ENCODE measurements at places on chromosomes 1 and 21.

DNA sequence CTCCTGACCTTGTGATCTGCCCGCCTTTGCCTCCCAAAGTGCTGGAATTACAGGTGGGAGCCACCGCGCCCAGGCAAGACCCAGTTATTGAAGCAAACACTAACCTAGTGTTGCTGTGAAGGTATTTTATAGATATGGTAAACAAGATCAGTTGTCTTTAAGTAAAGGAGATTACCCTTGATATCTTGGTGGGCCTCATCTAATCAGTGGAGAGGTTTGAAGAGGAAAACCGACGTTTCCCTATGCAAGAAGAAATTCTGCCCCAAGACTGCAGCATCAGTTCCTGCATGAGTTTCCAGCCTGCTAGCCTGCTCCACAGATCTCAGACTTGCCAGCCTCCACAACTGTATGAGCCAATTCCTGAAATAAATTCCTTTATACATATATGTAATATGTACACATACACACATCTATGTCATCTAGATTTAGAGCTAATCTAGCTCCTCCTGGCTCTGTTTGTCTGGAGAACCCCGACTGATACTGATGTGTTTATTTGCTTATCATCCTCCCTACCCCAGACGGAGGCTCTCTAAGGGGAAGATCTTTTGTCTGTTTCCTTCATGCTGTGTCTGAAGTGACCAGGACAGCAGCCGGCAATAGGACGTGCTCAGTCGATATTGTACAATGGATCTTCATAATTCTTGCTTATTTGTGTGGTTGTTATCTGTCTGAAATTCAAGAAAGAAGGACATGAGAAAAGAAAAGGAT, 90.9 kb downstream of the IER5 start:
- no peak for DNase-seq
- peak overlapping the region; percentile 20 for H3K27ac ChIP-seq
- peaks cover 12% of the 10 kb centered on the region for H3K27me3 ChIP-seq
- H3K4me3 ChIP-seq: peak overlapping the region; percentile 64

GRCh38 chr1:160101037-160101716, 2.8 kb upstream of the IGSF8 start:
- H3K4me1 ChIP-seq: peaks cover 30% of the 10 kb centered on the region
- H3K27ac ChIP-seq: peak overlapping the region; percentile 80
- peak overlapping the region; percentile 34 for H3K4me3 ChIP-seq
- peak; percentile 83 for DNase-seq
- peaks cover 17% of the 10 kb centered on the region for H3K27me3 ChIP-seq

GRCh38 chr1:94667818-94668217, 126.3 kb upstream of the F3 start:
- no peak for DNase-seq
- H3K36me3 ChIP-seq: no peaks in the 10 kb centered on the region
- H3K4me1 ChIP-seq: no peaks in the 10 kb centered on the region
- no peak overlapping the region for H3K27ac ChIP-seq
- no peaks in the 10 kb centered on the region for H3K27me3 ChIP-seq

DNA sequence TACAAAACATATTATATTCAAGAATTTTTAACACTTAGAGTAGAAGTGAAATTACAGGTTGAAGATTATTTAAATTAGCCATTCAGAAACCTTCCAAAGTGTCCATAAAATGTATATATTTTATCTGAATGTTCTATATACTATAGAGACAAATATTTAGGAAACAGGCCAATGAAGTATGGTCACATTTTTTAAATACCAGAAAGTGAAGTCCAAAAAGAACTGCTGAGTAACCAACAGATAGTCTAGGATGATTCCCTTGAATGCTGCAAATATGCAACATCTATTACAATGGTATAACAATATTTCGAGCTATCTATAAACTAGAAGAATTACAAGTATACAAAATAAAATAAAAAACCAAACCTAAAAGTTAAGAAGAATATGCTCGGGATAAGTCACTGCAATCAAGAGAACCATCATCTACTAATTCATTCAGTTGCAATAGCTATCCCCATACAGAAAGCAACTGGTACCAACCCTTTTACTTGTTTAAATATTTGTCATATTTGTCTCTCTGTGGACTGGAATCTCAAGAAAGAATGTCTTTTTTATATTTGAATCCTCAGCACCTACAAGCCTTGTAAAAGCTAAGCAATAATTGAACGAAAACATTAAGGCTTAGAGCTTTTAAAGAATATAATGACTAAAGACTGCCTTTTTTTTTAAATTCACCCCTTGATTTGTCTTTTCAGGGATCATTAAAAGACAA, 8.1 kb downstream of the ODF2L start:
- no peaks in the 10 kb centered on the region for H3K27me3 ChIP-seq
- H3K27ac ChIP-seq: no peak overlapping the region
- DNase-seq: no peak
- no peaks in the 10 kb centered on the region for H3K36me3 ChIP-seq
- H3K4me3 ChIP-seq: no peak overlapping the region
- no peaks in the 10 kb centered on the region for H3K4me1 ChIP-seq

- no peak overlapping the region for H3K4me3 ChIP-seq
- peaks cover 2% of the 10 kb centered on the region for H3K27me3 ChIP-seq
- H3K27ac ChIP-seq: no peak overlapping the region
- DNase-seq: no peak
- no peaks in the 10 kb centered on the region for H3K4me1 ChIP-seq
These were observed 32.1 kb upstream of the ADORA3 start for GRCh38 chr1:111535256-111536191.

DNA sequence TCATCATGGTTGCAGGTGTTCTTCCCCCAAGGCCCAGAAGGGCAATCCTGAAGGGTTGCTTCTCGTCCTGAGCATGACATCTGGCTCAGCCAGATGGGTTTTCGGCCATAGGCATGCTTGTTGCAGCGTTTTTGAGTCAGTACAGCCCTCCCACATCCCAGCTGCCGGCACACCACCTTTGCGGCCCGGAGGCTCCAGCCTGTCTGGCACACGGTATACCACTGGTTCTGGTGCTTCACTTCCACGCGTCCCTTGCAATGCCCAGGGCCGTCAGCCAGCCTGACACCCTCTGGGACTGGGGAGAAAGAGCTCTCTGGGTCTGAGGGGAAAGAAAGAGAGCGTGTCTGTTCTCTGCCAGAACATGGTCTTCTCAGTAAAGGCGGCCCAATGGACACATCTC, 7.2 kb downstream of the CD5L start:
- peaks cover 6% of the 10 kb centered on the region for H3K27me3 ChIP-seq
- H3K27ac ChIP-seq: no peak overlapping the region
- H3K4me1 ChIP-seq: peaks cover 3% of the 10 kb centered on the region
- no peaks in the 10 kb centered on the region for H3K36me3 ChIP-seq

DNA sequence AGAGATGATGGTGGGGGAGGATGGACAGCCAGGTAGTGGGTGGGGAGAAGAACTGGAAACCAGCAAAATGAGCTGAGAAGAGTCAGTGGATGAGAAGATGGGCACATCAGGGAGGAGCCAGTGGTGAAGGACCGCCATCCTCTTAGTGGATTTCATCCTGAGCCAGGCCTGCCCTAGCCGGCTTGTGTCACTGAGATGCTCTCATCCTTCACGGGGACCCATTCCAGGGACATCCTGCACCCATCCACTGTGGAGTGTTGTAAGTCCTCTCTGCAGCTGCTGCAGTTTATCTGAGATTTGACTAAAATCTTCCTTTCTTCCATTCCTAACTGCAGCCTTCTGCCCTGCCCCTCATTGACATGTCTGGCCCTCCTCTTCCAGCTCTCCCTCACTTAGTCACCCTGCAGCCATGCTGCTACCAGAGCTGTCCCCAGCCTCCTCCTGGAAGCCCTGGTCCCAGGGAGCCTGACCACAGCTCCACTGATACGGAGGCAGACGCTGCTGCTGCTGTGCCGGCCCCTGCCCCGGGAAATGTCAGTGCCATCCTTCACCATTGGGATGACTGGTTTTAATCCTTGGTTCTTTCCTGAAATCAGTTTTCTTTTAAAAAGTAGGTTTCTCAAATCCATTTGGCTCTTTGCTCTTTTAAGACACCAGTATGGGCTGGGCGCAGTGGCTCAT, 33.2 kb downstream of the STUM start:
- H3K4me1 ChIP-seq: peaks cover 12% of the 10 kb centered on the region
- no peak for DNase-seq
- H3K36me3 ChIP-seq: peaks cover 6% of the 10 kb centered on the region
- no peak overlapping the region for H3K27ac ChIP-seq
- H3K27me3 ChIP-seq: peaks cover 3% of the 10 kb centered on the region

DNA sequence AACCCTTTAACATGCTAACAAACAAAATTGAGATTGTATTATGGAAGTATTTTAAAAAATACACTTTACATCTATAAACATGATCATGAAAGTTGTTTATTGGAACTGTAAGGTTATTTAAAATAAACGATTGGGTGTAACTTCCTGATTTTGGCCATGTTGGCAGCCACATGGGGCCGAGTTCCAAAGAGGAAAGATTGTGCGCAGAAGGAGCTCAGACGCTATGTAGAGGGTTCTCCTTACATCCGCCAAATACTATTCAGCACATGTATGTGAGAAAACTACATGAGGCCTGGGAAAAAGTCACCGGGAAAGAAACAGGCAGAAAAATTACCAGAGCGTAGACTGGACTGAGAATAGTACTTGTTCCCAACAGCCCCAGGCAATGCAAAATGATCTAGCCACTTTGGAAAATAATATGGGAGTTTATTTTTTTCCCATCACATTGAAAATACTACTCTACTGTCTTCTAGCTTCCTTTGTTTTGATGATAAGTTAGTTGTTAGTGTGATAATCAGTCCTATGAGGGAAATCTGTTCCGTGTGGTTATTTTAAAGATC, 35.7 kb upstream of the B3GALT2 start:
- H3K27me3 ChIP-seq: no peaks in the 10 kb centered on the region
- no peak overlapping the region for H3K4me3 ChIP-seq
- H3K36me3 ChIP-seq: peaks cover 6% of the 10 kb centered on the region
- peaks cover 22% of the 10 kb centered on the region for H3K4me1 ChIP-seq
- H3K27ac ChIP-seq: peak overlapping the region; percentile 39

GRCh38 chr1:96048572-96049212, 672.9 kb upstream of the PTBP2 start:
- no peak overlapping the region for H3K27ac ChIP-seq
- no peak overlapping the region for H3K4me3 ChIP-seq
- no peaks in the 10 kb centered on the region for H3K36me3 ChIP-seq
- H3K4me1 ChIP-seq: no peaks in the 10 kb centered on the region
- DNase-seq: no peak

- no peaks in the 10 kb centered on the region for H3K4me1 ChIP-seq
- no peak overlapping the region for H3K27ac ChIP-seq
- H3K4me3 ChIP-seq: no peak overlapping the region
These were observed 58.1 kb downstream of the SYDE2 start for GRCh38 chr1:85142753-85143152.

DNA sequence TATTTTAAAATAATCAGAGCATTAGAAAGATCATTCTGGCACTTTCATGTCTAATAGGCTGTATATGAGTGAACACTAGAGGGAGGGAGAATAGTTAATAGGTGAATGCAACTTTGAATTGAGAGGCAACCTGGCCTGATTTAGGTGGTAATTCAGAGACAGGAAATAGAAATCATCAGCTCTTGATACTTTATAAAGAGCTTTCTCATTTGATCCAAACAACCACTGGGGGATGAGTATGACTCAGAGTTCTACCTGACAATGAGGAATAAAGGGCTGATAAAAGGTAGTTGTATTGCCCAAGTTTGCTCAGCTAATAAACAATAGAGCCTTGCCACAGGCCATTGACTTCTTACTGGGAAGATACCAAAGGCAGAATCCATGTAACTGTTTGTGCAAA, 5.2 kb upstream of the FAM89A start:
- no peak overlapping the region for H3K27ac ChIP-seq
- no peak overlapping the region for H3K4me3 ChIP-seq

- no peak overlapping the region for H3K4me3 ChIP-seq
- H3K4me1 ChIP-seq: peaks cover 3% of the 10 kb centered on the region
- no peak for DNase-seq
- no peaks in the 10 kb centered on the region for H3K36me3 ChIP-seq
These were observed 364.3 kb upstream of the USP24 start for GRCh38 chr1:55579332-55580001.

- peak overlapping the region; percentile 98 for H3K27ac ChIP-seq
- H3K36me3 ChIP-seq: no peaks in the 10 kb centered on the region
- H3K4me3 ChIP-seq: peak overlapping the region; percentile 78
- peaks cover 8% of the 10 kb centered on the region for H3K27me3 ChIP-seq
- DNase-seq: peak; percentile 92
These were observed 19.5 kb downstream of the STK40 start for GRCh38 chr1:36366091-36366661.

- H3K4me3 ChIP-seq: no peak overlapping the region
- DNase-seq: no peak
- H3K4me1 ChIP-seq: no peaks in the 10 kb centered on the region
- no peaks in the 10 kb centered on the region for H3K36me3 ChIP-seq
These were observed 345.9 kb downstream of the FAM72C start for GRCh38 chr1:143625886-143626285.

- H3K27ac ChIP-seq: no peak overlapping the region
- peaks cover 3% of the 10 kb centered on the region for H3K27me3 ChIP-seq
- no peak for DNase-seq
- no peak overlapping the region for H3K4me3 ChIP-seq
- H3K4me1 ChIP-seq: peaks cover 28% of the 10 kb centered on the region
These were observed 6.8 kb downstream of the C1orf198 start for GRCh38 chr1:230861489-230861888.

GRCh38 chr1:208221291-208221622, 22.9 kb downstream of the PLXNA2 start:
- no peak for DNase-seq
- peaks cover 2% of the 10 kb centered on the region for H3K36me3 ChIP-seq
- no peak overlapping the region for H3K27ac ChIP-seq
- peaks cover 2% of the 10 kb centered on the region for H3K27me3 ChIP-seq
- H3K4me1 ChIP-seq: peaks cover 39% of the 10 kb centered on the region

DNA sequence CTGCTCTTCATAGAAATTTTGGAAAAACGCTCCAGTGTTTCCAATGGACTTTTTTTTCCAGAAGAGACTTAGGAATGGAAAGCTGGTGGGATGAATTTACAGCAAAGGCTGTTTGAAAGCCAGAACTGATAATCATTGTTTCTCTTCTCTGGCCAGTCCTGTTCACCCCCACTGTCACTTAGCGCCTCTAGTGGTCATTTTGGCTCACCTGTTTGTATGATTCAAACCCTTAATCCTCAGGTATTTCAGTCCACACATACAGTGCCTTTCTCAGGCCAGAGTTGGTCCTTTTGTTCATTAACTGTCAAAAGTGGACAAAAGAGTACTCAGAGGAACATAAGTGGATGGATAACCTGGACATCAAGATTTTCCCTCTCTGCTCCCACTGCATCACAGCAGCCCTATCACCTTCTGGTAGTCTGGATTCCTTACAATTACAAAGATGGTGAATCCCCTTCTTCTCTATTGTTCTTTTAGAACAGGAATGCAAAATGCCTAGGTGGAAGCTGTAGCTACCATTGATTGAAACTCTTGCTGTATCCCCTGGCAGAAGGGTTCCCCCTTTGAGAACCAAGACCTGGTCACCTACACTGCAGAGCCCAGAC, 177.6 kb upstream of the OLFM3 start:
- H3K27ac ChIP-seq: no peak overlapping the region
- no peaks in the 10 kb centered on the region for H3K36me3 ChIP-seq
- no peaks in the 10 kb centered on the region for H3K27me3 ChIP-seq
- no peaks in the 10 kb centered on the region for H3K4me1 ChIP-seq
- DNase-seq: no peak

- peak overlapping the region; percentile 90 for H3K27ac ChIP-seq
- H3K27me3 ChIP-seq: peaks cover 7% of the 10 kb centered on the region
- H3K36me3 ChIP-seq: no peaks in the 10 kb centered on the region
- H3K4me3 ChIP-seq: peak overlapping the region; percentile 63
These were observed 16.4 kb downstream of the RNF220 start for GRCh38 chr1:44421446-44421884.

All from glutamatergic neuron (in vitro differentiated cells).